ENCODE measurements at places on chromosomes 7 and 10.

GRCh38 chr10:31765541-31765940 is 163.1 kb downstream of the ARHGAP12 start:
- no peak for DNase-seq

GRCh38 chr7:98617051-98617959 is at the start of gene NPTX2:
TSS of gene NPTX2 (plus strand) at chr7:98617285. CDS start at chr7:98617462, 177 bp downstream.
- DNase-seq = peak; percentile 32

GRCh38 chr10:62036186-62037081 is 134.9 kb downstream of the ARID5B start:
- no peak for DNase-seq

DNA sequence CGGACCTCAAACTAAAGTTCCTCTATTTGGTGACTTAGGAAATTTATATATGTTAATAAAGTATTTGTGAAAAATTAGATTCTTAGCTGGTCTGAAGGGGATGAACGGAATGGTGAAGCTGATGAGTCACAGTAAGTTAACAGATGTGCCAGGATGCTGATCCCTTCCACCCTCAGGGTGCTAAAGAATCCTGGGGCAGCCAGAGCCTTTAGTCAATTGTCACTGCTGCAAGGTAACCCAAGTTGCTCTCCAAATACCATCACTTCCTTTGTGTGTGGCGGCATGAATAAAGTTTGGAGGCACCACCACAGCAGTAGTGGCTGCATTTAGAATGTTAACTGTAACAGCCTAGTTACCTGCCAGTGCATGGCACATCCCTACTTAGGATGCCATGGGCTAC is 222.6 kb upstream of the PPP1R3A start:
- no peak for DNase-seq

DNA sequence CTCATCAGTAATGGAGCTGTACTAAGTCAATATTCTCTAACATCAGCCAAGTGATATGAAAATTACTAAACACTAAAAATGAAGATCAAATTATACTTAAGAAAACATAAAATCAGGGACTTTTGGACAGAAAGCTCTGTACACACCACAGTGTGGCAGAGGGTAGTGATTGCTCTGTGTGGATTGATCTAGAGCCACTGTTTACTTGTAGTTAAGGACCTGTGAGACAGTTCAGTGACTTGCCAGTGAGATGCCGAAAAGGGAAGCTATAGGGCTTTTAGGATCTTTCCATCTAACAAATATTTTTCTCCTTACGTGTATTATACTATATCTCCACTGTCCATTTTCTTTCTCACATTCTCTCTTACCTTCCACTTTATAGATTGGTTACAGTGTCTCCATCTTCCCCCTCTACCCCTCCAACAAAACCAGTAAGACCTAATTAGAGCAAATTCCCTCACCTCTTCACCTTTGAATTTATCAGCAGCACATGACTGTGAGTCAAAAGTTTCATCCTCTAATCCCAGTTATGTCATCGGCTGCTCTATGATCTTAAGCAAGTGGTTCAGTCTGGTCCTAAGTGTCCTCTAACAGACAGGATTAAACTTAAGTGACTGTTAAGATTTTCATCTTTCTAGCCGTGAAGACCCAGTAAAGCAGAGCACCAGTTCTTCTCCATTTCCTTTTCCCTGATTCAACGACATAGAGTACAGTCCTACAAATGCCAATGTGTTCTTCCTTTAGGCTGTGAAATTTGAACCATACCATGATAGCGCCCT is 6.9 kb downstream of the PIK3CG start:
- no peak for DNase-seq

- DNase-seq = no peak
Observed at GRCh38 chr10:104526188-104526587, 114.9 kb upstream of the SORCS3 start.

DNA sequence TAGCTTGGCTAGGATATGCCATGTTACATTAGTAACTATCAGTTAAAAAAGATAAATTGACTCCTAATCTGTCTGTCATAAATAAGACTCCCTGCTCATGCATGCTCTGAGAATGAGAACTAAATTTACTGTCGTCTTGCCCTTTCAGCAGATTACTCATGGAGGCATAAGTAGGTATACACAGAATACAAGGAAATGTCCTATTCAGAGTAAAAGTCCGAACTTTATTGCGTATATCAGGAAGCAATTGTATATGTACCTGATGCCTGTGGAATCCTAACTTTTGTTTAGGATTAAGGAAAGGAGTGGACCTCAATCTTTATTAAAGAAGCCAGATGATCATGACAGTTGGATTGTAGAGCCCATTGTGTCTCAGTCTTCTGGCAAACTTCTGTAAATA is 118.6 kb downstream of the THSD7A start:
- DNase-seq = no peak

DNA sequence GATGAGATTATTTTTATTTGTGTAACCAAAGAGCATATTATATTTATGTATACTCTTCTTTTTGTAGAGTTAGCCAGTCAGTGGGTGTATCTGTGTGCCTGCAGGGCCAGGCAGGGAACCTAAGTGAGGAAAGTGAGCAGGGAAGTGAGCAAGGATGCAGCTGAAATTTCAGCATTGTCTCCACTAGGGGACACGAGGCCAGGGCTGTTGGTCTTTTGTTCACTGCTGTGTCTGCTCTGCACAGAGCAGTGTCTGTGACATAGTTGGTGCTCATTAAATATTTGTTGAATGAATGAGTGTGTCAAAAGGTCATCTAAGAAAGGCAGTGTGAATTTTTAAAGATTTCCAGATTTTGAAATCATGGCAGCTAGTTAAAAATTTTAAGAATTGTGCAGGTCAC is 51.8 kb downstream of the SUGCT start:
- no peak for DNase-seq

- no peak for DNase-seq
Observed at GRCh38 chr10:90587081-90587491, 270.8 kb downstream of the HTR7 start.

- no peak for DNase-seq
Observed at GRCh38 chr10:76879116-76879913, 758.3 kb downstream of the KCNMA1 start.

DNA sequence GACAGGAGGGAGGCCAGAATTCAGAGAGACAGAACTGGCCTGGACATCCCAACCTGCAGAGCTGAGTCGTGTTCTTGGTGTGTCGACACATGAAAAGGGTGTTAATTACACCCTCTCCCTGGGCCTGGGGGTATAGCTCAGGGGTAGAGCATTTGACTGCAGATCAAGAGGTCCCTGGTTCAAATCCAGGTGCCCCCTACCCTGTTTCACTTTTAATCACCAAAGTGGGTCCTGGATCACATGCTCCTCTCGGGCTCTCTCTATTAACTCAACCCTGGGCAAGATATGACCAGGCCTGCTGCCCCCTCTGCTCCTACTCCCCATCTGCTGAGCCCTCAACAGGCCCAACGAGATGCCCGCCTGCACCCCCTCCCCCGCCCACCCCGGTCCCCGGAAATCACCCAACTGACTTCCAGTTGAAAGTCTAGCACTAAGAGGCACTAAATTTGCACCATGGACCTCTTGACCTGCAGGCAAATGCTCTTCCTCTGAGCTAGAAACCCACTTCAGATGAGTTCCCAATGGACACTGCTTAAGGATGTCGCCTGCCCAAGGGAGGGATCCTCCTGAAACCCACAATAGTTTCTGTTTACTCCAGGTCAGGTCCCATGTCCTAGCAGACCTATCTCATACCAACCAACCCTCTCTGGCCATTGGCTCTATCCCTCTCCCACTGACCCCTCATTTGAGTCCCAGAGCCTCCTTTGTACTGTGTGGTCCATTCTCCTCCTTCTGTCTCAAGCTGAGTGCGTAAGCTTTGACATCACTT is 137.6 kb downstream of the ZNF467 start:
- no peak for DNase-seq

DNA sequence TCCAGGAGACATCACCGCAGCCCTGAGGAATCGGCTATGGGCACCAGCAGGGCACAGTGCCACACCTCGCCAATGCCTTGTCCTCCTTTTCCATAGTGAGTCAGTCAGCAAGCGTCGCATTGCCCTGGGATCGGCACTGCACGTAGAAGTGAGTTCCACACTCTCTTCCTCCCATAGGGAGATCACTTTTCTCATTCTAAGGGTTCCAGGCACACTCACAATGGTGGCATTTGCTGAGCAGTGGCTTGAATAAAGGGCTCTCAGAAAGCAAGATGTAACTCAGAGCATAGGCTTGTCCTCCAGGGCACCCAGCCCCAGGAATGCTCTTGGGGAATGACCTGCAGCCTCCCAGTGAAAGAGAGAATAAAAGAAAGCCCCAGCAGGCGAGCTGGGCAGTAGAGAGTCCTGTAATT is 1.1 kb upstream of the VIM start:
- no peak for DNase-seq

DNA sequence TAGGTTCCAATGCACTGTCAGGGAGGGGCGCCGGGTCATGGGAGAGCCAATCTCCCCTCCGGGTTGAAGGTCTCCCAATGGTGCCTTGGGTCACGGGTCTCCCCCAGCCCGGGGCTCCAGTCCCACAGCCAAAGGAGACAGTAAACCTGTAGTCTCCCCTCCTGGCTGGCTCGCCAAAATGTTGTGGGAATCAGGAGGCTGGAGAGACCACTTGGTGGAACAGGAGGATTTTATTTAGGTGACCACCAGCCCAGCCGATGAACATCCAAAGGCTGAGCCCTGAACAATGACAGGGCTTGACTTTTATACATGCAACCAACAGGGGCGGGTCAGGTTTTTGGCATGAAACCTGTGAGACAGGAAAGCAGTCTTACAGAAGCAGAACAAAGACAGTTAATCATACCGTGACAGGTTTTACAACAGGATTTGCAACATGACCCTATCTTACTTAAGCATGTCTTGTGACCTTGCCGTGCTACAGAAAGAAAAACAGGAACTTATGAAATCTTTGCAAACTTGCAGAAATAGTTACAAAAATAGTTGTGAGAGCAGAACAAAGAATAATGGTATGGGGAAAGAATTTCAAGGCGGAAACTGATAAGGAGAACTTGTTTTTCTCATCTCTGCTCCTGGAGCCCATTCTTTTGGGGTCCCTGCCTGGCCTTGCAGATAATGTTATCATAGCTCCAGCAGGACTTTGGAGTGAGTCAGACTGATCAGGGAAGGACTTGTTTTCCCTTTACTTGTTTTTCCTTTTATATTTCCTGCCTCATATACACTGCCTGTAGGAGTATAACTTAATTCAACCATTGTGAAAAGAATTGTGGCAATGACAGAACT is 7.1 kb downstream of the ERV3-1 start:
- no peak for DNase-seq

DNA sequence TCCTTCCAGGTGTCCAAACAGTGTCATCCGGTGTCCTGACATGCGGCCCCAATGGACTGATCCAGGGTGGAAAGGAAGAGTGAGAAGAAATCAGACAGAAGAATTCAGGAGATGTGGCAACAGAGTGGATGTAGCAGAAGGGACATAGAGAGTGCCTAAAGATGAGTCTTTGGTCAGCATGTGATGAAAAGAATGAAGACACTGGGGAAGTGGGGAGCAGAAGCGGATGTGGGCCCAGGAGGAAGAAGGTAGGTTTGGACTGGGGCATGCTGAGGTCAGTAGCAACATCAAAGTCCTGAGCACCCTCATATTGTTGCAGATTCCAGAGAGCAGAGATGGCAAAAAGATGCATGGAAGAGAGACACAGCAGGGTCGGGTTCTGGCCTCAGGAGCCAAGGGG is 71.8 kb upstream of the STEAP1B start:
- DNase-seq = no peak

GRCh38 chr10:107656932-107657331 is 492.4 kb upstream of the SORCS1 start:
- no peak for DNase-seq

GRCh38 chr7:111470998-111471397 is 91.3 kb downstream of the IMMP2L start:
- no peak for DNase-seq

DNA sequence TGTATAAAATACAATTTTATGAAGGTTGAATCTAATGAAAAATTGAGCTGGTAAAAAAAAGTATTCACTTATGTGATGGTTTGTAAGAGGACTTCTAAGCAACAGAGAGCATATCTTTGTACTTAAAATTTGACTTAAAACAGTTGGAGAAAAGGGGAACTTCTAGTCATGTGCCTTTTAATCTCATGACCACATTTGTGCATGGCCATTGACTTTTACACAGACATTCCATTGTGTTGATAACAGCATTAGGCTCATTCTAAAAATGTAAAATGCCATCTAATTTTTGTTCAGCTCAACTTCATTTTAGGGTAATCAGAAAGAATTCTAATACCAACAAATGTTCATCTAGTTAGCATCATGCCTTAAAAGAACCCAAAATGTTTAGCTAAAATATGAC is 119.9 kb downstream of the HPSE2 start:
- DNase-seq = no peak

DNA sequence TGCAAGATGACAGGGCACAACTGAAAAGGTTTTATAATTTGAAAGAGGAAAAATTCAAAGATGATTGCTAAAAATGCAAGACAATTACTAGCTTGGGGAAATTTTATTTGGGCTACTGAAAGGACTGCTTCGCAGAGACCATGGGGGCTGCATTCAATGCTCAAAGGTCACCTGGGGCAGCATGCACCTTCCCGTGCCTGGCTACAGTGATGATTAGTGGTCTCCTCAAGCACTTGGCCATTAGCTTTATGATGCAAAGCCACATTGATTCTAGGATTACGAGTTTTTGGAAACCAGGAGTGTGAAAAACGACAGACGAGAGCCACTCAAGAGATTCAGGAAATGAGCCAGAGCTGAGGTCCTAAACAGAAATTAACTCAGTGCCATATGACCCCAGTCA is 764.6 kb downstream of the PHTF2 start:
- DNase-seq = no peak

DNA sequence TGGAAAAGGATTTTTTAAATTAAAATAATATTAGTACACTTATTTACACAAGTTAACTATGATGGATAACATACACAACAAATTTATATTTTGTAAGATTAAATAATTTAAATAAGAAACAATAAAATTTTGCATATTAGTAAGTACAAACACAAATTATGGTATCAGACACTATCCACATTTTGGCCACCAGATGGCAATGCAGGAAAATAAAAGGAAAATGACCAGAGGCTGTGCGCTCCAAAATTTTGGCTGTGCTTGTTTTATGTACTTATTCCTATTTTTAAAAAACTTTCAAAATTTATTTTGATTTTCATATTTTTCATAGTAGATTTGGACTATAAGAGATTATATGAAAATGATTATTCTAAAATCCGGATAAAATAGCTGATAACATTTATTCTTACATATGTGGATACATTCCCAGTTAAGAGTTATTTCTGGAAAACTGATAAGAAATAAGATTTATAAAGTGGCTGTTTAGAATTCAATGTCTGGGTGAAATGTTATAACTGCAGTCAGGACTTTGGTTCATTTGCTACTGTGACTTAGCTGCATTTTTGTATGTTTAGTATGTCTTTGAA is 274.7 kb upstream of the HGF start:
- DNase-seq = peak; percentile 6

DNA sequence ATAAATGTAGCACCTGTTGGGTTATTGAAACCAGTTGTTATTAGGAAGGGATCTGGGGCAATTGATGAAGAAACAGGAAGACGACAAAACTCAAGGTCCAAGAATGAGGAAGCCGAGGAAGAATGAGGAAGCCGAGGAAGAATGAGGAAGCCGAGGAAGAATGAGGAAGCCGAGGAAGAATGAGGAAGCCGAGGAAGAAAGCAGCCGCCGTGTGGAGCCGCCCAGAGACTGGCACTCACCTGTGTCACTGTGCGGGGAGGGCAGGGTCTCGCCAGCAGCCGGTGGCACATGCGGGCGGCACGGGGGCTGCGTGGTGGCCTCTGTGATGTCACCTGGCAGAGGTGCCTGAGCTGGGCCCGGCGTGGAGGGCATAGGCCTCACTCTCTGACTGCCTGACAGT is 71.1 kb upstream of the CFAP46 start:
- DNase-seq = no peak

GRCh38 chr10:3579845-3580244 is 205.2 kb downstream of the KLF6 start:
- no peak for DNase-seq

GRCh38 chr10:132302421-132303310 is 5.1 kb downstream of the STK32C start:
- DNase-seq = no peak

Measured in activated naive CD8-positive, alpha-beta T cell treated with anti-CD3 and anti-CD28 coated beads, Interleukin-2, amount 50 U/mL, for 24 hours (primary cell).